COR-L47 (cell line): ENCODE measurements at places on chromosomes 4 and X.

- no peak for DNase-seq
These were observed 61.8 kb downstream of the FHDC1 start for GRCh38 chr4:152997771-152998487.

- no peak for DNase-seq
These were observed 72.4 kb upstream of the TNIP3 start for GRCh38 chr4:121236353-121237068.

DNA sequence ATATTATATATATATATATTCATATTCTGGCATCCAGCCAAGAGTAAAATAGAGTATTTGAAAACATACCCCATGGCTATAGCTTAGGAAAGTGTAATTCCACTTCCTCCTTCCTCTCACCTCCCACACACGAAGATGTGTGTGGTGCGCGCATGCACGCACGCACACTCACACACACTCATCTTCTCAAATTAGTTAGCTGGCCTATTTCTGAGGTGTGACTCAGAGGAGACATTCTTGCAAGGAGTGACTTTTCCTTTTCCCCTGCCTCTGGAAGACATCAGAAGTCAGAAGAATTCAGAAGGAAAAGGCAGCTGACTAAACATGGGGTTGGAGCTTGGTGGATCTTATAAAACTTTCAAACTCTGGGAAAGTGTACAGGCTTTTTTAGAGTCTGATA, 8.8 kb downstream of the ENPEP start:
- DNase-seq: no peak

DNA sequence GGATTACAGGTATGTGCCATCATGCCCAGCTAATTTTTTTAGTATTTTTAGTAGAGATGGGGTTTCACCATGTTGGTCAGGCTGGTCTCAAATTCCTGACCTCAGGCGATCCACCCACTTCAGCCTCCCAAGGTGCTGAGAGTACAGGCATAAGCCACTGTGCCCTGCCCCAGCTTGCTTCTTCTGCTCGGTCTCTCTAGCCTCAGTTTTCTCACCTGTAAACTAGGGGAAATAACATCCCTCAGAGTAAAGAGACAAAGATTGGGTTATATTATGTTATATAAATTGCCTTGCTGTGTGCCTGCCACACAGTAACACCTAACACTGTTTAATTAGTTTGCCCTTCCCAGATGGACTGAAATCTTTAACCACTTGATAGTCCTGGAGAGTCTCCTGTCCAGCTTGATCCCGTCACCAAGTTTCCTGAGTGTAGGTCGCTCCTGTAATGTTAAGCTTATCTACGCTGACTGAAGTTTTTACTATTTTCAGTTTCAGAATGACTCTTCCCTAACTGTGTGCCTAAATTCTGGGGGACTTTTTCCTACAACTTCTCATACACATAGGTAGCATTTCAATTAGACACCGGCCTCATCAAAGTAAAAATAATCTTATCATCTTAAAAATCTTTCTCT, 412.7 kb upstream of the TENM3 start:
- no peak for DNase-seq

- no peak for DNase-seq
These were observed 3.3 kb upstream of the HAUS3 start for GRCh38 chr4:2245057-2245786.

DNA sequence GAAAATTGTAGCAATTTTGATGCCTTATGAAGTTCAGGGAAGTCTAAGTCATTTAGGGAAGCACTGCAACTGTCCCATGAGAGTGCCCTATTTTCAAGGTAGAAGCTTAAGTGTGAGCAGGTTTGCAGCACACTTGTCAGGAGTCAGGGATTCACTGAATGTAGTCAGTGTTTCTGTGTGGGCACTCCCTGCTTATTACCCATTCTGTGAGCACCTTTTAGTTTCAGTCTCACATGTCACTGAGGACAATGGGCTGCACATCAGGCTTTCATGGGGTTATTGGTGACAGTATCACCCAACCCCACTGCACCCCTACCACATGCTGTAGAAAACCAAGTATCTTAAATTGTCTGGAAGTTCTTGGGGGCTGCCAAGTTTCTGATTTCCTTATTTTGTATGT, 2.9 kb upstream of the CCNG2 start:
- DNase-seq: no peak

- DNase-seq: no peak
These were observed 900.9 kb upstream of the EPHA5 start for GRCh38 chr4:66571145-66571695.

- DNase-seq: no peak
These were observed 36.0 kb upstream of the GYPA start for GRCh38 chr4:144176476-144176875.

DNA sequence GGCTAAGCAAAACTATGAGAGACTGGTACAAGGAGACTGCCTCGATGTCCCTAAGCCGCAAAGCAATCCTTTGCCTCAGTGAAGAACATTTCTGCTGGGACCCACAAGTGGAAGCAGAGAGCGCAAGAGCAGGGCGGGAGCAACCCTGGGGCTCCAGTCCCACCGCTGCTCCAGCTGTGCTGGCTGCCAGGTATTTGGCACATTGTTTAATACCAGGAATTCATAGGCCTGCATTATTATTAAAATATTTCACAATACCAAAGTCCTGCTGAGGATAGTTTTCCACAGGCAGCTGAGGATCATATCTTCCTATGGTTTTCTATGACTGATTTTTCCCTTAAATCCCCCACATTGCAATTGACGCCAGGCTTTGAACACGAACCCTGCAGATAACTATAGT, 163.5 kb upstream of the TLL1 start:
- DNase-seq: no peak

- DNase-seq: no peak
These were observed 65.0 kb downstream of the FAT1 start for GRCh38 chr4:186658657-186659056.

DNA sequence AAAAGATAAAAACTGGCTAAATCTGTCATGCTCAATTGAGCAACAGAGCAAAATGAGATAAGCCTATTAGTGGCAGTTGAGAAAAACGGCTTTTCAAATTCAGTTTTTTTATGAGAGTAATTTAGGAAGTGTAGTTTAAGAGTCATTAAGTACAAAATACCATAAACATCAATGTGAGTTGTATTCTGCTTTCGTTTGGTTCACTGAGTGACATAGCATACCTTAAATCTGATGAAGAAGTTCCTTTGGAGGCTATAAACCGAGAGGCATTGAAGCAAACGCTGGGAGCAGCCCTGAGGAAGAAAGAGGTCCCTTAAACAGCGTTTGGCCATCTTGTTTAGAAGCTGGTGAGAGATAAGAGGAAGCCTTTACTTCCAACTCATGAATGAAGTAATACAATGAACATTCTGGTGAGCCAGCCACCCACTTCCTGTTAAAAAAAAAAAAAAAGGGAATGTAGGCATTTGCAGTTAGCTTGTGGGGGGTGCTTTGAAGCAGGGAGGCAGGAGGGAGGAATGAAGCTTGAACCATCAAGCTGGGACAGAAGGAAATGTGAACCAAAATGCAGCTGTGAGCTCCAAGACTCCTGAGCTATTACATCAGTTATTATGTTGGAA, 132.3 kb downstream of the ZNF330 start:
- no peak for DNase-seq

- no peak for DNase-seq
These were observed 114.8 kb upstream of the ADRA2C start for GRCh38 chr4:3651267-3651845.

DNA sequence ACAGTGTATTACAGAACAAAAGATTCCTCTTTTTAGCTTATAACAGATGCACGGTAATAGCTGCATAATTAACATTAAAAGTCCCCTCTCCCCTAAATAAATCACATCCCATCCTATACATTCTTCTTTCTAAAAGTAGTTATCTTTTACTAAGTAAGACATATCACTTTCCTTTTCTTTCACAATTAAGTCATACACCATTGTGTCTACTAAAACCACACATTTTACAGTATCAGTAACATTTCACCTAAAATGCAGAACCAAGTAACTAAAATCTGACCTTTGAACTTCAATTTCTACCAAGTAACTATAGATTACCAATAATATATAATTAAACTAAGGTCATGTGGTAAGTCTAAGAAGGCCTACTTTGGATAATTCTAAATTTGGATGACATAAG, 14.2 kb downstream of the DHX15 start:
- no peak for DNase-seq

DNA sequence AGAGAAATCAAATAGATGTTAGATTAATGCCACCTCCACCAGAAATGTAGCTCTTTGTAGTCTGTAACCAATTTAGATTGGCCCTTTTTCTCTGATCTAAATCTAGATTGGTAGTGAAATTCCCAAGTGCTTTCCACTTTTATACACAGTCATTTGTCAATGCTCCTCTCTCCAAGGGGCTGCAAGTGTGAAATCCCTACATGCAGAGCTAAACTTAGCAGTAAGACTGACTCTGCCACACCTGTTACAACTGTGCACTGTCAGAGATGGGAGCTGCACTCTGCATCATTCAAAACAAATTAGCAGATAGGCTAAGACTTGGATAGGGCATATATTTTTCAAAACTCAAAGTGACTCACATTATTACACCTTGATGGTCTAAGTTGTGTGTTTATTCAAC, 9.1 kb downstream of the SERTM2 start:
- no peak for DNase-seq
